Activated CD4-positive, alpha-beta T cell treated with anti-CD3 and anti-CD28 coated beads, Interleukin-2, amount 50 U/mL, for 4 hours (primary cell): ENCODE measurements at places on chromosomes 13 and 19.

GRCh38 chr19:15583346-15583745 lies 31.7 kb upstream of the CYP4F8 start:
- no peak for DNase-seq

- DNase-seq, result no peak
Measured at GRCh38 chr13:93628136-93628797, 401.7 kb downstream of the GPC6 start.

DNA sequence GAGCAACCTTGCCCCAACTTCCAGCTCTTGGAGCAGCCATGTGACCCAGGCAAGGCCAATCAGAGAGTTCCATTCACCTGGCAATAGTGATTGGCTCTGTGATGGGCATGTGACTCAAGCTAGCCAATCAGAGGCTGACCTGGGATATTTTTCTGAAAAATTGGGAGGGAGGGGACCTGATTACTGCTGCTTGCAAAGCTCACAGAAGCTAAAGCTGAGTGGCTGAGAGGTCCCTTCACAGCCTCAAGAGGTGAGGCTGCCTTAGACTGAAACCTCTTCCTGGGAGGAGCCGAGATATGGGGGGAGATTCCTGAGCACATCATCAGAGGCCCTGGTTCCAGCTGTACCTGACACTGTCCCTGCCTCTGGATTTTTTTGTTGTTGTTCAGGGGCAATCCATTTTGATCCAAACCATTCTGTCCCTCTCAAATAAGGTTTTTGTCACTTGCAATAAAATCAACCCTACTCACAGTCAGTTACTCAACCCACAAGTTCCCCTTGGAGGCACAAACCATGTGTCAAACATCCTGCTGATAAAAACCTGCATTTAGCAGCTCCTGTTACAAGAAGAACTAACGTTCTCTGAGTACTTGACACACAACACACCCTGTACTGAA lies 4.8 kb downstream of the CIB3 start:
- no peak for DNase-seq

GRCh38 chr13:98958443-98958794 lies 19.4 kb downstream of the DOCK9 start:
- no peak for DNase-seq

- DNase-seq, result no peak
Measured at GRCh38 chr13:28031220-28031895, 42.9 kb upstream of the URAD start.

DNA sequence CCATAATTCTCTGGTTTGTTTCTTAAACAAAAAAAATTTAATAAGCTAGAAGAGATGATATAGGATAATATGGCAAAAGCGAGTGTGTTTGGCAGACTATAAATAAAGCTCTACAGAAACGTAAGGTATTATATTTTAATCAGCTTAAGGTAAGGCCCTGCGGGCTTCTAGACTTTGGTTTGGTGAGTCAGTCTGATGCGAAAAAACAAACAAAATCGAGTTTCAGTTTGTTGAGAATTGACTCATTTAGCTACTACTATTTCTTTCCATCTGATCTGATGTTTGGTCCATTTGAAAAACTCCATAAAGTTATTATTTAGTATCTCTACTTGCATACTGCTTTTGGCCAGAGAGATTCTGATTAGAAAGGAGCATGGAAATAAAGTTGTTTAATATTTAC lies 138.0 kb downstream of the MIPEP start:
- no peak for DNase-seq

DNA sequence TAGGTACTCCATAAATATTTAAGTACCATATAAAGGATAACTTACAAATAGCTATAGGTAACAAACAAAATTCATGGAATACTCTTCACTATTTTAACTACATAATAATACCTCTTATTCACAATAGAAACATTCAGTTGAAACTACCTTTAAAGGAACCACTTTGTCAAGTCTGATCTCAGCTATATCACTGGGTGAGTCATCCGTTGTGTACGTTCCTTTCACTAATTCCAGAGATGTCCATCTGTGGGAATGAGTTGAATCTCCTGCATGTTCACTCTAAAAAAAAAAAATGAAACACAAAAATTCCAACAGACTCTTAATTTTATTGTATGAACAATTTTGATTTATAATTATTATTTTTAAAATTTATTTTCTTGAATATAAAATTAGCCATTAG lies 149.4 kb upstream of the FBXL3 start:
- DNase-seq, result no peak

GRCh38 chr19:54252845-54253244 lies 4.2 kb downstream of the LILRB5 start:
- DNase-seq, result no peak

DNA sequence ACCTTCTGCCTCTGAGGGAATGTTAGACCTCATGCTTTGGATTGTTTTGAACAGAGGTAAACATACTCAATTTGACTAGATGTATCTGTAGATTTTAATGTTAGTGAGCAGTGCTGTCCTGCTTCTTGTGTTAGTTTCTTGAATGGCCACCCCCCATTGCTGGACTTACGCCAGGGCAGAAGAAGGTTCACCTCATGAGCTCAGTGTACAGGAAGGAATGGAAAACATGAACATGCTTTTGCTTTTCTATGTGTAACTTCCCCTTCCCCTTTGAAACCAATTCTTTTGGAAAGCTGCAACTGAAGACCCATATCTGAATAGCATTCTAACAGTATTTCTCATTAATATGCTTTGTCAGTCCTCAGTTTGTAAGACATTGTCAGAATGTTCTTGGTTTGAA lies 32.3 kb downstream of the WASF3 start:
- no peak for DNase-seq
